ENCODE measurements at places on chromosomes 7 and 10.

GRCh38 chr10:26211781-26212444 lies 4.7 kb upstream of the GAD2 start:
- no peak for DNase-seq

GRCh38 chr7:155058896-155059295 lies 11.2 kb upstream of the HTR5A start:
- no peak for DNase-seq

DNA sequence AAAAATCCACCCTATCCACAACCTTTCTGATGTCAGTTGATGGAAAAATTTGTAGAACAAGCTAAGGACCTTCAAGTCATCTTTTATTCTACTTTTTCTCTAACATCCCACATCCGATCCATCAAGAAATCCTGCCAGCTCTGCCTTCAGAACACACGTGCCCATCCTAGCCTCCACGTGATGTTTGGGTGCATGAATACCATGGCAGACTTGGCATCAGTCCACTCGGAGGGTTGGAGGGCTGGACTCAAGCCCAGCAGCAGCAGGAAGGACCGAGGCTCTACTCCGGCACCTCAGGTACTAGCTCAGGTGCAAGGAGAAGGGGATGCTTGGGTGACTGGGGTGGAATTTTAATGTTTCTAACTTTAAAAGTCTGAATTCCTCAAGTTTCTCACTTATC lies 428.6 kb downstream of the DPP6 start:
- DNase-seq, result no peak

- no peak for DNase-seq
These were observed 374.5 kb downstream of the PHTF2 start for GRCh38 chr7:78172933-78173591.

DNA sequence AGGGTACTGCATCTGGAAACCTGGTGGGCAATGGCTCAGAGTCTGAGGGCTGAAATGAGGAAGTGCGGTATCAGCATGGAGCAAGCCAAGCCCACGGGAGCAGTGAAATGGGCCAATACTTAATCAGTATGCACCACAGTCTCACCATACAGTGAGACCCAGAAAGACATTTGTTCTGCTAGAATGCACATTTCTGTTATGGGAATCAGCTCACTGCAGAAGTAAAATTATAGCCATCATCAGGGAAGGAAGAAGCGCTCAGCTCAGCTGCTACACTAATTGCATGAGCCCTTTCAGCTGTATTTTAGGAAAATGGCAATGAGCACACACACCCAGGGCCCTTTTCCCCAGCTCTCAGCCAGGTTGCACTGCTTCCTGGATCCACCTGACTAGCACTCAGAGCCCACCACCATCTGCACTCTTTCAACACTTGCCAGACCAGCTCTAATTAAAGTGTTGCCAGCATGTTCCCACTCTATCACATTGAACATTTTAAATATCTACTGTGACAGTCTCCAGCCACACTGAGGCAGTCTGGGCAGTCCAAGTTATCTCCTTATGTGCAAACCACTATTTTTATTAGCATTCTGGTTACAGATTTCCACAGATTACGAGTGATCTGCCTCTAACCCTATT lies 44.2 kb upstream of the PIK3AP1 start:
- no peak for DNase-seq

DNA sequence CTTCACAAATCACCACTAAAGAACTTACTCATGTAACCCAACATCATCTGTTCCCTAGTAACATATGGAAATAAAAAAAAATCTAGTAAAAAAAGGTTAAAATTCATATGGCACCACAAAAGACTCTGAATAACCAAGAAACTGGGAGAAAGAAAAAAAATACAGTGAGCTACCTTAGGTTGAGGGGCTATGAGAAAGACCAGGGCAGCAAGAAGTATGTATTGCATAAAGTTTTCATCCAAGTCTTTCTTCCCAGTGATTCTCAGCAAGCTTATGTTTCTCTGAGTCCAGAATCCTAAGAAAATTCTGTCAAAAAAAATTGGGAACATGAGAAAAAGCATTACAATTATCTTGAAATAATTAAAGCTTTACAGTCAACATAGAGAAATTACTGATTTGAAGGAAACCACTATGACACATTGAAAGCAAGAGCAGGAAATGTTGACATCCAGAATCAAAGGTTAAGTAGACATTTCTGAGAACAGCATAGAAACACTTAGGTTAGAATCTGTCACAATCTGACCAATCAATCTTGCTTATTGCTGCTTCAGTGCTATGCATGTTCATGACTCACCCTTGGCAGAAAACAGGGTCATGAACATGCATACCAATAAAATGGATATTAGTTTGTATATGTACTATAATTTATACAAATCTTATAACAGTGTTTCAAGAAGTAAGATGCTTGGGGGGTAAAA lies 494.0 kb upstream of the POT1 start:
- no peak for DNase-seq

- DNase-seq, result no peak
These were observed 59.1 kb upstream of the NKX6-2 start for GRCh38 chr10:132845041-132845551.

- no peak for DNase-seq
These were observed at the start of gene ADARB2 for GRCh38 chr10:1737222-1738061. Gene ADARB2, minus strand, starts transcription at chr10:1737525.

GRCh38 chr10:33174674-33175434 lies 159.6 kb downstream of the NRP1 start:
- no peak for DNase-seq

- DNase-seq, result no peak
These were observed 453 bp downstream of the URGCP start for GRCh38 chr7:43905956-43906330.

DNA sequence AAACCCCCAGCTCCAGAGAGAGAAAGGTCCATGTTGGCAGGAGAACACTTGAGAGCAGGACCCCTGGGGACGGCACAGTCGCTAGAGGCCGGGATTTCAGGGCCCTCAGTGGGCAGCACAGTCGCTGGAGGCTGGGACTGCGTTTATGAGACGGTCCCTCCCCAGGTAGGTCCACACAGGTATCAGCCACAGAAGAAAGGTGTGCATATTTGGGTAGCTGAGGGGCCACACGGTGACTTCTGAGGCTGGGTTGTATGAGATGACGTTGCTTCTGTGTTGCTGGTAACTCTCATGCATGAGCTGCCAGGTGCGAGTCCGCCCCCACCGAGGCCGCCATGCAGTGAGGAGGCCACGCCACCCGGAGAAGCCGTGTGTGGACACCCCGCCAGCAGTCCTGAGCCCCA lies 56.9 kb upstream of the PPP2R2D start:
- DNase-seq, result no peak

DNA sequence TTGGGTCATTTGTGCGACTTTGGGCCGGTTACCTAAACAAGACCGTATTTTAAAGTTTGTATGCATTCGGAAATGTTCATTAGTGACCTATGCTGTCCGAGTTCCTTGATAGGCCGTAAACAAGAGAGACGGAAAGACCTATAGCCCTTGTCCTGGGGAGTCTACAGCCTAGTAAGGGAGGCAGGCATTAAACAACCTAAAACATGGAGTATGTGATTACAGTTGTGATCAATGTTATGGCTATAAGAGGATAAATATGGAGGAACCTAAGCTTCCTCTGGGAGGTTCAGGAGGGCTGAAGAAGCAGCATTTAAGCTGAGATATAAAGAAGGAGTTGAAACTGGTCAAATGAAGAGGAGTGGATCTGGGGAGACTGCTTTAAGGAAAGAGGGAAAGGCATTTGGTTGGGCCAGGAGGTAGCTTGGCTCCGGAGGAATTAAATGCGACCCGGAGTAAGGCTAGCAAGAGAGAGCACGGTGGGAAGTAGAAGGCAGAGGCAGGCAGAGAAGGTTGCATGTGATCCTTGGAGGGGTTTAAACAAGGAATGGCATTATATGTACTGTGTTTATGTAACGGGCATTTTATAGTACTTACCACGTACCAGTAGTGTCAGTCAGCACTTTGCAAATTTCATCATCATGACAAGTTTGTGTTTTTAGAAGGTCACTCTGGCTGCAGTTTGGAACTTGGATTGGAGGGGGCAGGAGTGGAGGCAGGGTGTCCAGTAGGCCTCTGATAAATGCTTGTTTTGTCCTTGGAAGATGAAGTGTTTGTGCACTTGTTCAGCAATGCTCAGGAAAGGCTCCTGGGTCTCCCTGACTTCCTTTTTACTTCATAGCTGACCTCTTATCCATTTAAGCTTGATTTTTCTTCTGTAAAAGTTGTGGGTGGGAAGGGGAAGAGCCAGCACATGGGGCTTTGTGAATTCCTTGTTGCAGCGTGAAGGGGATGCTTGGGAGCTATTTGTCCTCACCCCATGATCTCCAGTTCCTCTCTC lies 1.0 kb upstream of the AVPI1 start:
- DNase-seq, result no peak

- no peak for DNase-seq
These were observed 81.4 kb downstream of the NRBF2 start for GRCh38 chr10:63214571-63214970.

DNA sequence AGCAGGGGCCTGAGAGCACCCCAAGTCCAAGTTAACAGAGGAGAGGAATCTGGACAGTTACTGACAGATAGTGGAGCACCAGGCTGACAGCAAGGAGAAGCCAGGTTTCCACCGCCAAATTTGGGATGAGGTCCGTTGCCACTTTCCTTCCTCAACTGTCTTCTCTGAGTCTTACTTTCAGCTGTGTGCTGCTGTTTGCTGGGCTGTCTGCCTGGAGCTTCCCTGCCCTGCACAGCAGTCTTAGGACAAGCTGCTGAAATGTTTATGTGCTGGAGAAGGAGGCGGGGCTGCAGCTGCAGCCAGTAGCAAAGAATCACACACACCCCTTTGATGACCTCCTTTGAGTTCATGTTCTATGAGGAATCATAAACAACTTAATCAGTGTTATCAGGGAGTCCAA lies 17.4 kb upstream of the CYP3A7 start:
- no peak for DNase-seq

DNA sequence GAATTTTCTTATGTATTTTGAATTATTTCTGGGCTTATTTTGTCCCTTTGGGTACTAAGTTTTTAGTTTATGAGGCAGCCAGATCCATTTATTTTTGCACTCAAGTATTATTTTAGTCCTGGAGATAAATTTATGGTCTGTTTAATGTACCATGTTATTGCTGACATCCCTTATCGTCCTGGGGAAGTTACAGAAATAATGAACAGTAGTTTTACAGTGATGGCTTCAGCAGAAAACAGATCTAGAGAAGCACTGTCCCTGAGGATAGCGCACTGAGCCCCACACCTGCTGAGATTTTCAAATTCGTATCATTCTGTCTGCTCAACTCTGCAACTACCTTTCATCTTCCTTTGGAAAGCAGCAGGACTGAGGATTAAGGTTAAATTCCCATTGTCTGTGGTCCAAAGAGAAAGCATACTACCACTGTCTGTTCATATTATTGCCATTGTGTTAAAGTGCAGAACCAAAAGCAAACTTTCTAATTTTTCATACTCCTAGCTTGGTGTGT lies 168.3 kb downstream of the SNX13 start:
- DNase-seq, result no peak

- no peak for DNase-seq
These were observed 498.1 kb downstream of the PLXNA4 start for GRCh38 chr7:132077971-132078685.

- no peak for DNase-seq
These were observed 49.9 kb downstream of the C10orf67 start for GRCh38 chr10:23294638-23295247.

GRCh38 chr10:11724938-11725776 lies 17.0 kb upstream of the ECHDC3 start:
- no peak for DNase-seq

- no peak for DNase-seq
These were observed 66.6 kb upstream of the MGMT start for GRCh38 chr10:129400426-129400825.
